ENCODE measurements at places on chromosomes 3 and 15.

- peak; percentile 47 for DNase-seq
Measured at GRCh38 chr3:4943549-4943948, 35.7 kb upstream of the BHLHE40 start.

- DNase-seq, result no peak
Measured at GRCh38 chr3:114554731-114555130, 260.9 kb downstream of the TIGIT start.

- no peak for DNase-seq
Measured at GRCh38 chr15:63401078-63401477, 19.4 kb upstream of the CA12 start.

DNA sequence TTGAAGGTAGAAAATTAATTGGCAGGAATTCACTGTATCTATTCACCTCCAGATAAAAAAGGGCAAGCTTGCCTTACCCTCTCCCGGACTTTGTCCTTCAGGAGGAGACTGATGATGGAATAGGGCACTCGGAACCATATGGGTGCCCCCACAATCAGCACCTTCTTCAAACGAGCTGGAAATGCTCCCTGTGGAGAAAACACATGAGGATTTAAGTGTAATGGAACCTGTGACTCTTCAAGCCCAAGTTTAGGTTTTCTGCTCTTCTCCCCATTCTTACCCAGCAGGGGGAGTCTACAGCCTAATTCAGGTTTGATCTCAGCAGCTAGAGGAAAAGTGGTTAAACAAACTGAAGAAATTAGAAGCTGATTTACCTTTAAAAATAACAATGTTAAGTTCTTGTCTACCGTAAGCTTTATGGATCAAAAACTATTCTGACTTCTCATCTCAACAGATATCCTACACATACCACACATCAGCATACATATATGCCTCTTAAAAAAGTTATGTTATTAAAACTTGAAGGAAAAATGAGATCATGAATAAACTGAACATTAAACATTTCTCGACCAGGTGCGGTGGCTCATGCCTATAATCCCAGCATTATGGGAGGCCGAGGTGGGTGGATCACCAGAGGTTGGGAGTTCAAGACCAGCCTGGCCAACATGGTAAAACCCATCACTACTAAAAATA, 57.5 kb upstream of the SIN3A start:
- peak; percentile 78 for DNase-seq

GRCh38 chr3:64957408-64958198, 269.8 kb upstream of the ADAMTS9 start:
- DNase-seq, result no peak

DNA sequence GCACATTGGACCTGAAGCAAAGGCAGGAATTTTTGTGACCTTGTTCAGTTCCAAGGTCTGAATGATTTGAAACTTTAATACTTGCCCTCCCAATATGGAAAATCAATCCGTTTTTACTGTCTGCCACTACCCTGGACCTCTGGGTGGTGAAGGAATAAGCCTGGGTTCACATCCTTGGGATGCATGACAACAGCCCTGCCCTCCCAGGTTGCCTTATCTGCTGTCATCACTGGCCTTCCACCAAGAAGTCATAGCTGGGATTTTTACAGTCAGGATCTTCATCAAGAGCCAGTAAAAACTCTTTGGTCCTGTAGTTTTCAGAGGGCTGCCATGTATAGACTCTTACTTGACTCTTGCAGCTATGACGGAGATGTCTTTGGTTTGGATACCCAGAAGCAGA, 128.6 kb downstream of the MYLK start:
- no peak for DNase-seq

- no peak for DNase-seq
Measured at GRCh38 chr15:22989576-22990477, 9.7 kb upstream of the CYFIP1 start.

GRCh38 chr3:126060613-126061145, 23.2 kb downstream of the SLC41A3 start:
- DNase-seq, result peak; percentile 49
